Trophoblast cell (in vitro differentiated cells and primary cell): ENCODE measurements at places on chromosomes 2 and 18.

- no peak for DNase-seq
- H3K4me1 ChIP-seq: peaks cover 16% of the 10 kb centered on the region
- H3K4me3 ChIP-seq: no peak overlapping the region
- no peaks in the 10 kb centered on the region for H3K36me3 ChIP-seq
- no peaks in the 10 kb centered on the region for H3K27me3 ChIP-seq
Measured at GRCh38 chr2:237154884-237155851, 69.5 kb downstream of the COPS8 start.

DNA sequence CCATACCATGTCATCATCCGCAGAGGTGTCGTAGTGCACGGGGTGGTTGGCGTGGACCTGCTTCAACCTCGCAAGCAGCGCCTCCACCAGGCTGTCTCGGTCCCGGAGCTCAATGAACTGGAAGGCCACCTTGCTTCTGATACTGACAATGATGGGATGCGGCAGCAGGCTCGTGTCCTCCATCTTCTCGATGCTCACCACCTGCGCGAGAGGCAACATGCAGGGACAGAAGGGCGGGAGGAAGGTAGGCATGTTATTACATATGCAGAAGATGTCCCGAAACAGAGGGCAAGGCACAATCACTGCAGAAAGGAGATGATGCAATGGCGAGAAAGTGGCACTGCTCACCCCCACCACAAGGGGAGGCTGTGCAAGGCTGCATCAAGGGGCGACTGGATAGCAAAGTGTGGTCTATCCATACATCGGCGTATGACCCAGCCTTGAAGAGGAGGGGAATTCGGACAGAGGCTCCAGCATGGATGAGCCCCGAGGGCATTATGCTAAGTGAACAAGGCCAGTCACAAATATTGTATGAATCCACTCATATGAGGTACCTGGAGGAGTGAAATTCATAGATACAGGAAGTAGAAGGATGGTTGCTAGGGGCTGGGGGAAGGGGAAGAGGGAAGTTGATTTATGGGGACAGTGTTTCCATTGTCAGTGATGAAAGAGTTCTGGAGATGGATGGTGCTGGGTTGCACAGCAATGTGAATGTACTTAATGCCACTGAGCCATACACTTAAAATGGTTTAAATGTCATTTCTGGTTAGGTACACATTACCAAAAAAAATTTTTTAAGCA, 36.6 kb downstream of the RPL31 start:
- H3K27ac ChIP-seq: no peak overlapping the region
- peak; percentile 45 for DNase-seq
- peaks cover 2% of the 10 kb centered on the region for H3K36me3 ChIP-seq
- no peak overlapping the region for H3K4me3 ChIP-seq
- no peaks in the 10 kb centered on the region for H3K4me1 ChIP-seq
- no peaks in the 10 kb centered on the region for H3K27me3 ChIP-seq

- H3K4me3 ChIP-seq: no peak overlapping the region
- H3K36me3 ChIP-seq: no peaks in the 10 kb centered on the region
- H3K4me1 ChIP-seq: no peaks in the 10 kb centered on the region
- no peaks in the 10 kb centered on the region for H3K27me3 ChIP-seq
Measured at GRCh38 chr2:168052773-168053172, 194.6 kb downstream of the STK39 start.

DNA sequence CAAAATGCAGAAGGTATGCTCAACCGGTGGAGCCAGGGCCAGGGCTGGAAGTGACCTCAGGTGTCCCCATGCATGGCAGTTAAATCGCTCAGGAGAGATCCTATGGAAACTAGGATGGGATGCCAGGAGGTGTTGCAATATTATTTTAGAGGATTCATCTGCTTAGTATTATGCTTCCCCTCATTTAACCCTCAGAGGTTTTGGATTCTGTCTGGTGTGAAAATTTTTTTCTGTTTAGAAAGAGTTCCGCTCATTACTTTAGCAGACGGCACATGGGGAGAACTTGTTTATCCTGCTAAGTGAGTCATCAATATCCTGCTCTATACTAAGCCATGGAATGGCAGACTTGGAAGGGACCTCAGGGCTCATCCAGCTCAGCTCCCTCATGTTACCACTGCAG, 42.5 kb downstream of the TRIB2 start:
- H3K27me3 ChIP-seq: no peaks in the 10 kb centered on the region
- H3K27ac ChIP-seq: no peak overlapping the region

DNA sequence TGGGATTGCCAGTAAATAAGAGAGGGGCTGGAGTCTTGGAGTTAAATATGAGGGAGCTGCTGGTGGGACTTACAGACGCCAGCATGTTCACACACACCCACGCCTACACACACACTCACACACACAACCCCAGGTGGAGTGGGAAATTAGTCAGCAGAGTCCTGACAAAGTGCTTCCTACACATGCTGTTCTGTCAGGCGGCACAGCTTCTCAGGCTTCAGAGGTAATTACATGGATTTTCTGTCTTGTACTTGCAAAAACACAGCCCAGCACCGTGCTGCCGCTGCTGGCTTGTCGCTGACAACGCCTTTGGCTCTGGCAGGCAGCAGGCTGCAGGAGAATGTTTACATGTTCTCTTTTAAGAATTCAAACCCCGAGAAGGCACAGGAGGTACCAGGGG, 1186.3 kb upstream of the CELF4 start:
- no peak overlapping the region for H3K27ac ChIP-seq
- no peaks in the 10 kb centered on the region for H3K27me3 ChIP-seq
- DNase-seq: no peak
- no peaks in the 10 kb centered on the region for H3K4me1 ChIP-seq

GRCh38 chr2:134139611-134140010, 114.3 kb upstream of the MGAT5 start:
- peaks cover 9% of the 10 kb centered on the region for H3K4me1 ChIP-seq

GRCh38 chr2:230879891-230880290, 15.1 kb downstream of the ITM2C start:
- no peaks in the 10 kb centered on the region for H3K4me1 ChIP-seq
- no peak for DNase-seq
- no peak overlapping the region for H3K27ac ChIP-seq
- no peaks in the 10 kb centered on the region for H3K27me3 ChIP-seq

DNA sequence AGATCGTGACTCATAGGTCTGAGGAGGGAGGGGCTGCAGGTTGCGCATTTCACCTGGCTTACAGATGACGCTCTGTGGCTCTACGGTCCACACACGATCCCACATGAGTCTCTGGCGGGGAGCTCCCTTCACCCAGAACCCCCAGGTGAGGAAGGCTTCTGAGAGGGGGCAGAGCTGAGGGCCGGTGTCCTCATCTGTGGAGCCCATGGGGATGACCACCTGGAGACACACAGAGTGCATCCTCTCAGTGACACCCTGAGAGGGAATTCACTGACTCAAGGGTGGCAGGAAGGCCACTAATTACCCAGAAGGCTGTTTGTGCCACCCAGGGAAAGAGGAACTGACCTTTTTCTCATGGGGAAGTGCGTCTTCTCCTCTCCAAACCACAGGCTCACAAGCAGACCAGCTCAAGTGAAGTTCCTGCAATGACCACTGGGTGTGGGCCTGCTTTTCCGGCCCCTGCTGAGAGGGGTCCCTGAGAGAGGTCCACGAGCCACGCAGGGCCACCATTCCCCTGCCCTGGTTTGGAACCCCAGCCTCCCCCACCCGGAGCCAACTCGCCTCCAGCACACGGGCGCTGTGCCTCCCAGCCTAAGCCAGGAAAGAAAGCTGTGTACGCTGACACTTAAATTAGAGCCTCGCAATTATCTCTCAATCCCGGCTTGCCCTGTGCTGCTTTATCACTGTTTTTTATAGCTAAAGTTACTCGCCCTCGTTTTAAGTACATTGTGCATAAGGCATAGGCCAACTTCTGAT, 114.1 kb downstream of the BCL11A start:
- no peaks in the 10 kb centered on the region for H3K27me3 ChIP-seq
- no peak overlapping the region for H3K27ac ChIP-seq
- peaks cover 6% of the 10 kb centered on the region for H3K4me1 ChIP-seq
- H3K4me3 ChIP-seq: no peak overlapping the region
- peak; percentile 50 for DNase-seq

DNA sequence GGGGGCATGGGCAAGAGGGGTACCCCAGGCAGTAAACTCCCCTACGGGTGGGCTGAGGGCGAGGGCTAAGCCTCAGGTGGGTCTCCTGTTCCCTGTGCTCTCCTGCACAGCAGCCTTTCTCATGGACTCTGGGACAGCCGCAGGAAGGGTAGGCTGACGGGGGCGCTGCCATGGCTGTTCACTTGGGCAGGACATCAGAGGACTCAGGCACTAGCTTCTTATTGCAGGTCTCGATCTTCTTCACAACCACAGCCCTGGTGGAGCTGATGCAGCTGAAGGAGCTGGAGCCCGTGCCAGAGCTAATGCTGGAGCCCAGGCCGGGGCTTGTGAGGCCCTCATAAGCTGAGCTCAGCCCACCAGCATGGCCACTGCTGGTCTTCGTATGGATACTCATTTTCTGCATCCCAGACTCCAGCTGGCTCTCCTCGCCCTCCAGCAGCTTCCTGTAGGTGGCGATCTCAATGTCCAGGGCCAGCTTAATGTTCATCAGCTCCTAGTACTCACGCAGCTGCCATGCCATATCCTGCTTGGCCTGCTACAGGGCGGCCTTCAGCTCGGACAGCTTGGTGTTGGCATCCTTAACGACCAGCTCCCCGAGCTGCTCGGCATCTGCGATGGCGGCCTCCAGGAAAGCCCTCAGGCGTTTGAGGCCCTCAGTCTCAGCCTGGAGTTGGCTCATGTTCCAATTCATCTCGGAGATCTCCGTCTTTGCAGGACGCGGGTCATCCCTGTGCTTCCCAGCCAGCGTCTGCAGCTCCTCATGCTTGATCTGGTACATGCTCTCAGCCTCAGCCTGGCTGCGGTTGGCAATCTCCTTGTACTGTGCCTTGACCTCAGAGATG, 359.8 kb upstream of the SETBP1 start:
- no peaks in the 10 kb centered on the region for H3K27me3 ChIP-seq
- no peak overlapping the region for H3K27ac ChIP-seq
- H3K4me1 ChIP-seq: no peaks in the 10 kb centered on the region

DNA sequence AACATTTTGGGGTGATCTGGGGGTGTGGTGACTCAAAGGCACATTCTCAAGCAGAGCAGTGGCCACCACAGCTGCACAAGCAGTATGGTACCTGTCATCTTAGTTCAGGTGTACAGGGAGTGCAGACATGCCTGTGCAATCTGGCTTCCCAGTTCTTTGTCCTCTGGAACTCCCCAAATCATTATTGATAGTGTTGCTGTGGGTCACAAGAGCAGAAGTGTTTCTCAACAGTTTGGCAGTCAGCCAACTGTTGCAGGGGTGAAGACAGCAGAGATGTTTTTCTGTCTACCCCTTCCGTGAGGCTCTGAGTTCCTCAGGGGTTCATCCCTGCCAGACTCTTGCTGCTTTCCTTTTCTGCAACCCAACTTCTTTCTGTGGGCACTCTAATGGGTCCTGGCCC, 206.5 kb upstream of the ZSWIM2 start:
- no peak for DNase-seq
- no peak overlapping the region for H3K4me3 ChIP-seq
- no peaks in the 10 kb centered on the region for H3K36me3 ChIP-seq
- no peaks in the 10 kb centered on the region for H3K4me1 ChIP-seq
